Activated CD8-positive, alpha-beta T cell treated with anti-CD3 and anti-CD28 coated beads, Interleukin-2, amount 10 ng/mL, durations not matched to agents 7 days and 5 days (primary cell): ENCODE measurements at places on chromosomes 3 and 15.
A peak's percentile ranks its signal among the peaks of the same experiment; 100 is the strongest.

DNA sequence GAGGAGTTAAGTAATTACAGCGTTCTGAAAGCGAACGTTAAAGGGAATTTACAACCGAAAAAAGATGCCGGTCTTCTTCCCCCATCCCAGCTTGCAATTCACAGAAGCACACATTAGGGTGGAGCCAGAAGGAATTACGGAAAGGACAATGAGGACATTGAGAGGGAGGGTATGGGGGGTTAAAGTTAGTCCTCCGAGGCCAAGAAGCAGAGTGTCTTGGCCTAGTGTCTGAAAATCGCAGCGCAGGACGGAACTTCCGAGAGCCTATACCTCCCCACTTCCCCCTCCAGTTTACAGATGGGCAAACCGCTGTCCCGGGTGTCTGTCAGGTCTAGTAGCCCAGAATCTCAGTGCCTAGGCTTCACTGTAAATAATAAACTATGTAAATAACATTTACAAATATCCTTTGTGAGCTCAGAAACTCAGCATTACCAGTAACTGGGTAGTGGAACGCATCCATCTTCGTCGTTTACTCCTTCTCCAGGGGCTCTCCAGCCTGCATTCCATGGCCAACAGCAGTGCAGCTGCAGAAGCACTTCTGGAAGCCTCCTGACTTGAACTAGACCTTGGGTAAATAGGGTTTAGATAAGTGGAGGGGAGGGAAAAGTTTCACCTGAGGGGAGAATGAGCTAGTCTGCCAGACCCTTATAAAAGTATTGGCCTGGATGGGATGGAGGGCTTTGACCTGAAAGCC, 922 bp downstream of the ADPRH start:
- no peak for DNase-seq

GRCh38 chr15:65904301-65904700, 35.0 kb downstream of the RAB11A start:
- no peak for DNase-seq

- DNase-seq = peak; percentile 79
Measured at GRCh38 chr15:74782259-74783071, 585 bp downstream of the CSK start.

- no peak for DNase-seq
Measured at GRCh38 chr3:173939331-173939730, 541.8 kb downstream of the NLGN1 start.

DNA sequence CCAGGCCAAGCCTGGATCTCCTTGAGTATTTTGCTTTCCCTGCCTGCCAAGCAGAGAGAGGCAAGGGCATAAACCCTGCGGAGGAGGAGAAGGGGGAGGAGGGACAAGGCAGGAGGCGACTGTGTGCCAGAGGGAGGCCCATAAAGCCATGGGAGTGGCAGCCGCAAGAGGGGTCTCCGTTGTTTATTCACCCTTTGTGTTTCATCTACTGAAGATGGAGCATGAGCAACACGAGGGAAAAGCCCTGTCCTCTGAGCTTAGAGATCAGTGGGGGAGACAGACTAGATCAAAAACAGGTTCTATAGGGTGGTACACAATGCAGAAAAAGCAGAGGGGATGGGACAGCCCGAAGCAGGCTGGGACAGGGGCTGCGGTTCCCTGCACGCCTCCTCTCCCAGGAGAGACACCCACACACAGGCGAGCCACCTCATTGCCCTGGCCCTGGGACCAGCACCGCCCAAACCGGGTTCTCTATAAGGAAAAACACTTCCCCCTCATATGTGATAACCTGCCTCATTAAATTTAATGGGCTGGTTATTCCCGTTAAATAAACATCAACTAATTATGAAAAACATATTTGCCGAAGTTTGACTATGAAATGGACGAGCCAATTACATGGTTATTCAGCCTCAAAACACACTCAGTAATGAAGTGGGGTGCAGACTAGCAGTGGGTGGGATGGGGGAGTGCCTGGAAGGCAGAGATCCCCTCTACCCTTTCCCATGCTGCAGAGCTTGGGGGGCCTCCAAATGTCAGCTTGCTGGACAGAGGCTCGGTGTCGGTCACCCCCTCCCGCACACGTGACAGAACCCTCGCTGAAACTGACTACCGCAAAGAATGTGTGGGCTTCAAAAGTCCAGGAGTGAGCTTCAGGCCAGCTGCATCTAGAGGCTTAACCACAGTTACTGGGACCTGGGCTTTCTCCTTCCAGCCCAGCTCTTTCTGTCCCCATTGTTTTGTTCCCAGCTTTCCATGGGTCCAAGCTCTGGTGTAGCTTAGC, 14.2 kb upstream of the PLXNA1 start:
- no peak for DNase-seq

GRCh38 chr15:78249131-78249530, 14.8 kb upstream of the ACSBG1 start:
- no peak for DNase-seq

- no peak for DNase-seq
Measured at GRCh38 chr15:52068004-52068615, 44.5 kb downstream of the BCL2L10 start.

- no peak for DNase-seq
Measured at GRCh38 chr3:198030125-198030524, 70.1 kb downstream of the LMLN start.

DNA sequence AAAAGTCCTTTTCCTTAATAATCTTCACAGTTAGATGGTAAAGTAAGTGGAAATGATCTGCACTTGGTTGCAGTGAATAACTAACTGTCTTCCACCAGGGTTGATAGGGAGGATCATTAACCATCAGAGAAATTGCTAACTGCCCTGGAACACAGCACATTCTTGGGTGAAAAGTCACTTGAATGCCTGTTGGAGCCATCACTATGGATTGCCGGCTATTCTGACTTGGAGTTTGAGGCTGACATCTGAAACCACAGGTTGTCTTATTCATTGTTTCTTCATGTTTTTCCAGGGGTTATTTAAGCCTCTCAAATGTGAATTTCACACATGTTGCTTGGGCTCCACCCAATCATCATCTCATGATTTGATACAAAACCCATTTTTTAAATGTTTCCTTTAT, 901.4 kb downstream of the MCTP2 start:
- no peak for DNase-seq

- DNase-seq = no peak
Measured at GRCh38 chr3:138082992-138083386, 32.4 kb downstream of the DZIP1L start.

- no peak for DNase-seq
Measured at GRCh38 chr15:42020713-42021273, at the start of gene PLA2G4E. TSS of gene PLA2G4E (minus strand) at chr15:42021042. CDS start at chr15:42021030, 12 bp downstream.

GRCh38 chr15:64883100-64883581, 28.6 kb upstream of the ANKDD1A start:
- peak; percentile 47 for DNase-seq

- DNase-seq = no peak
Measured at GRCh38 chr15:69531665-69532027, 79.0 kb downstream of the RPLP1 start.

DNA sequence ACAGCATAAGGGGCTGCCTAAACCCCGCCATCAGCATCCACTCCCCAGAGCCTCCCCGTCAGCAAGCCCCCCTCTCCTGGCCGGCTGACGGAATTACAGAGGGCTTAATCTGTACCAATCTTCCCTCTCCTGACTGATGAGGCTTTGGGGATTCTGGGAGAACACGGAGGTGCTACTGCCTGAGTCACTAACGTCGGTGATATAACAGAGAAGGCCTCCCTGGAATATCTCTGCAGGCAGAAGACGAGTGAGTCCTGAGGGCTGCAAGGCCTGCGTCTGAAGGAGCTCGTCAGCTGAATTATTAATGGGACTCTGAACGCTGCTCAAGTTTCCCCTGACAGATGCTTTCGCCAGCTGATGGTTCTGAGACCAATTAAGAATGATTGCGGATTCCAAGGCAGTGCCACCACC, 147.7 kb downstream of the XXYLT1 start:
- DNase-seq = no peak

DNA sequence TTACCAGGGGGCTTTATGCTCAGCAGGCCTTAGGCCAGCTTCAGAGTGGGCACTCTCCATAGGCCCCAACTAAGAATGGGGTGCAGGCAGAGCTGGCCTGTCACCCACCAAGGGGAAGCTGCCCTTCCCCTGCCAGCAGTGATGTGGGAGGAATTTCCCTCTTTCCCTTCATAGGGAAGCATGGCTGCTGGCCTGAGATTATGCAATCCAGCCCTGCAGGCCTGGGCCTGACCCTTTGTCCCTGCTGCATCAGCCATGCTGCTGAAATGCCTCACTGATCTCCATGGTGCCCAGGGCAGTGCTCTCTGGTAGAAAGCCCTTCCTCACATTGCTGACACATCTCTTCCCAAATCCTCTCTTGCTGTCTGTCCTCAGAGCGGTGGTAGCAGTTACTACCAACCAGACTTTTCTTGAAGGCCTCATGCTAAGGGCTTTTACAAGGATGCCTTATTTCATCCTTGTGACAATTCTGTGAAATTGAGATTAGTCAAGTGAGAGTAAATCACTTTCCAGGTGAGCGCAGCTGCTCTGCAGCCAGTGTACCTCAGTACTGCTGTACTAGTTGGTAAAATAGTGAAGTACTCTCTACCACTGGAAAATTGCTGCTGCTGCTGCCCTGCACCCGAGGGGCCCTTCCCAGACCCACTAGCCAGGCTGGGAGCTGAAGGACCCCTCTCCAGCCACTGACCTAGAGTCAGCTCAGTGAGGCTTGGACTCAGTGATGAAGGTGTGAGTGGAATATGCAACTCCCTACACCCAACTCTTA, 33.8 kb downstream of the MRAS start:
- DNase-seq = no peak

GRCh38 chr3:88713233-88713691, 394.2 kb upstream of the EPHA3 start:
- no peak for DNase-seq

GRCh38 chr3:178140531-178141304, 395.5 kb upstream of the KCNMB2 start:
- DNase-seq = no peak

- no peak for DNase-seq
Measured at GRCh38 chr3:160081958-160082533, 93.4 kb downstream of the IL12A start.

DNA sequence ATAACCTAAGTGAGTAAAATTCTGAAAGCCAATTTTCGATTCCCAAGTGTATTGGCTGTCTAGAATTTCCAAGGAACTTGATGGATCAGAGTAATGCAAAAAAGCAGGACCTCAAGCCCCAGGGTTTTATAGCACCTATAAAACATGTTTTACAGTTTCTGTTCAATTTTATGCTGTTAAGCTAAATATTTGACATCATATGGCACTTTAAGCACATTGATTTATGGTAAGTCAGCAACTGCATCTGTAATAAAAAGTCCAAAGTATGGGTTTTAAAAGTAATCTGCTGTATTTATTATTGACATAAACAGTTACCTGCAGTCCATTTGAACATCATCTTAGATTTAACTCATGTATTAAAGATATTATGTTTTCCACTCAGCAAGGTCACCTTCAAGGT, 20.0 kb upstream of the MFSD1 start:
- no peak for DNase-seq

GRCh38 chr3:192953926-192954325, 36.3 kb upstream of the MB21D2 start:
- DNase-seq = no peak

GRCh38 chr15:52290800-52291199, 4.8 kb downstream of the MYO5C start:
- no peak for DNase-seq

DNA sequence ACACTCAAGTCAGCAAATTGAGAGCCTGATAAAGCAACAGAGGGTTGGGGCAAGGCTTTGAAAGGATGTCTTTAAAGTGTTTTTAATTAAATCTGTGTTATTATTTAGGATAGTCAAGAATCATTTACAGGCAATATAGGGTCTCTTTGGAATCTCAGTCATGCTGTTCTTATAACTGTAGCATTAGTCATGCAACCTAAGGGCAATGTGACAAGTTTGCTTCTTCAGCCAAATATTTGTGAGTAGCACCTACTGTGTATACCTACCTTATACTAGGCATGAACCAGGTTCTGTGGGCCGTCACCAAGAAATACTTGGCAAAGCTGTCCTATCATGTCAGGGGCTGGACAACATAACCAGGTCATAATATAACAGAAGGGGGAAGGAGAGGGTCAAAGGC, 184.6 kb upstream of the TRIM42 start:
- DNase-seq = no peak

DNA sequence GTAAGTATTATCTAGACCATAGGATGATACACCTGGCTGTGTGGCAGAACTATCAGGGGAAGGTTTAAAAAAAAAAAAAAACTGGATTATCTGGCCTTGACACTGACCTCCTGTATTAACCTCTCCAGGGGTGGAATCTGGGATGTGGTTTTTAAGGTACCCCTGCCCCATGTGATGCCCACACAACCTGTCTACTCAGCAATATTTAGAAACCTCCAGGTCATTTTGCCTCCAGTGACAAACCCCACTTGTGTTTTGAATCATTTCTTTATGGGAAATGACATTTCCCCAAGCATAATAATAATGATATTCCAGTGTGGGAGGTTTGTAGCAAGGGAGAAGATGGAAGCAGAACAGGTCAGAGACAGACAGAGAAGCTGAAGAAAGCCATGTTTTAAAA, 179.1 kb downstream of the RSL24D1 start:
- no peak for DNase-seq

DNA sequence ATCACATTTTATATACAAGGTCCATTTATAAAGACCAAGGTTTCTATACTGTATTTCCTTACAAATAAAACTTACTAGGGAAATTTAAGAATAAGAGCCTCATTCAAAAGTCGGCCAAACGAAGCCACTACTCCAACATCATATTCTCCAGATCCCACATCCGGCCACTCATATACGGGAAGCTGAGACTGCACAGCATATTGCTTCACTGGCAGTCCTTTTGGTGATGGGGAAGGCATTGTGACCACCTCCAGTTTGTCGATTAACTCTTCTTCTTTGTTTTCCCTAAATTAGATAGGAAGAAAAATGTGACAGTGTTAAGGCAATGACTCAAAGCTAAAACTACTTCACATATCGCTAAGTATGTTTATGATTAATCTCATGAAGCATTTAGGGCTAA, 2.7 kb downstream of the MTFMT start:
- no peak for DNase-seq

- DNase-seq = no peak
Measured at GRCh38 chr3:88732186-88732585, 375.2 kb upstream of the EPHA3 start.

GRCh38 chr3:172174513-172175253, 135.3 kb downstream of the FNDC3B start:
- no peak for DNase-seq

- DNase-seq = no peak
Measured at GRCh38 chr15:61141497-61142125, 87.5 kb downstream of the RORA start.

GRCh38 chr15:40357723-40358470, at the start of gene DISP2:
TSS of gene DISP2 (plus strand) at chr15:40358219. CDS start at chr15:40358322, 103 bp downstream.
- peak; percentile 90 for DNase-seq

GRCh38 chr3:190048932-190049441, 71.7 kb downstream of the P3H2 start:
- DNase-seq = no peak
